NCI-H2171 treated with DMSO at 0.1 percent for 48 hours (cell line): ENCODE measurements at places on chromosomes 16 and 17.
A peak's percentile ranks its signal among the peaks of the same experiment; 100 is the strongest.

GRCh38 chr16:10579965-10580882 lies at the start of gene EMP2:
EMP2 (minus strand) TSS chr16:10580598; CDS start chr16:10547617, 32,981 bp downstream.
- DNase-seq, result peak; percentile 76

DNA sequence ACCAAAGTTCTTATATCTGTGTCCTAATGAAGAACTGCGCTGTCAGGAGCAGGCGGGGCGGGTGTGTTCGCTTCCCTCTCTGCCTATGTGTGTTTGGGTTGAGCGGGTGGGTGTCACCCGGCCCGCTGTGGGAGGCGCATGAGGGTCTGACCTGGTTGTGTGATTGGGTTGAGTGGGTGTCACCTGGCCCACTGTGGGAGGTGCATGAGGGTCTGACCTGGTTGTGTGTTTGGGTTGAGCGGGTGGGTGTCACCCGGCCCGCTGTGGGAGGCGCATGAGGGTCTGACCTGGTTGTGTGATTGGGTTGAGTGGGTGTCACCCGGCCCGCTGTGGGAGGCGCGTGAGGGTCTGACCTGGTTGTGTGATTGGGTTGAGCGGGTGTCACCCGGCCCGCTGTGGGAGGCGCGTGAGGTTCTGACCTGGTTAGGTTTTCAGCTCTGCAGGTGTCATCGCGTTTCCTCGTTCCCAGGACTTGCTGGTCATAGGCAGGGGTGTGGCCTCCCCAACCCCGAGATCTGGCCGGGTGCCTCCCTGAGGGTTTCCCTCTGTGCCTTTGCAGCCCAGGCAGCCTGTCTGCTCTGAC lies 69.6 kb upstream of the ZNF750 start:
- no peak for DNase-seq

GRCh38 chr17:37614391-37614790 lies 5.2 kb upstream of the SYNRG start:
- no peak for DNase-seq

- DNase-seq, result no peak
These were observed 304.4 kb upstream of the AXIN2 start for GRCh38 chr17:65865715-65866425.

GRCh38 chr17:80888276-80889160 lies 103.1 kb upstream of the CHMP6 start:
- no peak for DNase-seq

- DNase-seq, result no peak
These were observed 144.0 kb downstream of the STX8 start for GRCh38 chr17:9431620-9432019.

- no peak for DNase-seq
These were observed 33.5 kb downstream of the GNA13 start for GRCh38 chr17:65022751-65023700.

DNA sequence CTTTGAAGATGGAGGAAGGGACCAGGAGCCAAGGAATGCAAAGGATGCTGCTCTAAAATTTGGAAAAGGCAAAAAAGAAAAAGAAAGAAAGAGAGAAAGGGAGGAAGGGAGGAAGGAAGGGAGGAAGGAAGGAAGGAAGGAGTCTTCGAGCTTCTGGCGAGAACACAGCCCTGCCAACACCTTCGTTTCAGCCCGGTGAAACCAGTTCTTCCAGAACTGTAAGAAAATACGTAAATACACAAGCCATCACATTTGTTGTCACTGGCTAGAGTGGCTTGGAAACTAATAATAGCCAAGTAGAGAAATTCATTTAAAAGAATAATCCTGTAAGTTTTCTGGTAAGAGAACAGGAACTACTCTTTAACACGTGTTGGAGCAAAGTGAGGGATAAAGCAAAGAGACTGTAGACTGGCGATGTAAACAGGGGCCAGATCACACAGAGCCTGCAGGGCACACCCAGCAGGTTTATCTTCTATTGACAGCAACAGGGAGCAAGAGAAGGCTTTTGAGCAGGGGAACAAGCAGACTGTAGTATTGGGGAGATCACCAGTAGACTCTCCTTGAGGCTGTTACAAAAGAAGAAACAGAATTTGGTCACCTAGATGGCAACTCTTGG lies 188.7 kb upstream of the MPHOSPH6 start:
- DNase-seq, result no peak

- DNase-seq, result no peak
These were observed 102.1 kb upstream of the SIAH1 start for GRCh38 chr16:48487287-48487686.

- peak; percentile 98 for DNase-seq
These were observed 15.4 kb downstream of the CUEDC1 start for GRCh38 chr17:57939797-57940196.

- DNase-seq, result no peak
These were observed 17.0 kb downstream of the VWA3A start for GRCh38 chr16:22109258-22109898.

DNA sequence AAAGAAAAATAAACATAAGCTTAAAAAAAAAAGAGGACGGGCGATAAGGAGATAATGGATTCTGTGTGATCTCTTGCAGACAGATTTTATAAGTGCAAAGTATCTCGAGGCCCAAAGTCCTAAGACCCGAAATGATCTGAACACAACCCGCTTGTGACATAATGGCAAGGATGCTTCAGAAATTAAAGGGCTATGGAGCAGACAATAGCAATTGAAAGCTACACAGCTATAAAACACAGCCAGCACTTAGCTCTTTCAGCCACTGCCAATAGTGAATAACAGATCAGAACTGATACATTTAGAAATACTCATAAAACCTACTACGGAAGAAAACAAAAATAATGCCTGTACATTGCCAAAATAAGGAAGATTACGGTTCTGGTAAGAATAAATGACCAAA lies 117.5 kb downstream of the ZFHX3 start:
- no peak for DNase-seq

- peak; percentile 35 for DNase-seq
These were observed 11.6 kb downstream of the ZNF423 start for GRCh38 chr16:49844359-49844758.
